ENCODE measurements at places on chromosomes 12 and 14.

DNA sequence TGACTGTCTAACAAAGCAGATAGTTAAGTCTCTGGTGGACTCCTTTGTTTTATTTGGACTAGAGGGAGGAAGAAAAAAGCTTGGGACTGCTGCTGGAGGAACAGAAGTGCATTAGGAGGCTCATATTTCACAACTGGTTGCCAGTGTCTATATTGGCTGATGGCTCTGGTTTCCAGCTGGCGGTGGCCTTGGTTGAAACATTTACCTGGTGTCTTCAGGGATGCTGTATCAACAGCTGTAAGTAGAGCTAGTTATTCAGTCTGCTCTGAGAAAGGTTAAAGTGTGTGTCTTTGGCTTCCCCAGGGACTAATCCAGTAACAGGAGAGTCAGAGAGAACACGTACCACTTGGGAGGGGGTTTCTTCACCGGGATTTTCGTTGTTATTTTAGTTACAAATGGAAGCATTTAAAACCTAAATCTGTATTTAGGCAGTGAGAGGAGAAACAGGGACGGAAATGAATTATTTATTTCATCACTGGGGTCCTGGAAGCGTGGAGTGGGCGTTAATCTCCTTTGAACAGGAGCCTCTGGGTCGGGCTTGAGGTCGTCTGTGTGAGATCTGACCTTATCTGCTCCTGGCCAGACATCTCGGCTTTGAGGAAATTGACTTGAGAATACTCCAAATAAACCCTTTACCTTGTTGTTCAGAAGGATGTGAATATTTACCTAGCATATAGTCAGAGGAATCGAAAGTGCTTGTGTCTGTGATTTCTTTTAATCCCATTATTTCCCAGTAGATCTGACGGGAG lies 149.9 kb downstream of the NRXN3 start:
- DNase-seq, result no peak

DNA sequence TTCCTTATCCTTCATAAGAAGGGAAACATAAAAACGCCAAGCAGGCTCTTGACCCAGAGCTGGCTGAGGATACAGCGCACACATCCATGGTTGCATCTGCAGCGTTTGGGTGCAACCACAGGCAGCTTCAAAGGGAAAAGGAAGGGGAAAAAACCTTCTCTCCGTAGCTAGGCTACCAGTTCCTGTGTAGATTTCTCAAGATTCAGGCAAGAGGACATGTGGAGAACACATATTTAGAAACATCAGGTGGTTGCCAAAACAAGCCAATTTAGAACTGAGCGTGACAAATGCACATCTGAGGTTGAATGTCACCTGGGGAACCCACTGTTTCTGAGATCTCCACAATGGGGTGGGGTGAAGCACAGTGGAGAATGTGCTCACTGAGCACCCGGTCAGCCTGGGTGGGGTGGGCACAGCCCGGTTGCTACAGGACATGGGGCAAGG lies 78.3 kb upstream of the BDKRB2 start:
- DNase-seq, result peak; percentile 29

DNA sequence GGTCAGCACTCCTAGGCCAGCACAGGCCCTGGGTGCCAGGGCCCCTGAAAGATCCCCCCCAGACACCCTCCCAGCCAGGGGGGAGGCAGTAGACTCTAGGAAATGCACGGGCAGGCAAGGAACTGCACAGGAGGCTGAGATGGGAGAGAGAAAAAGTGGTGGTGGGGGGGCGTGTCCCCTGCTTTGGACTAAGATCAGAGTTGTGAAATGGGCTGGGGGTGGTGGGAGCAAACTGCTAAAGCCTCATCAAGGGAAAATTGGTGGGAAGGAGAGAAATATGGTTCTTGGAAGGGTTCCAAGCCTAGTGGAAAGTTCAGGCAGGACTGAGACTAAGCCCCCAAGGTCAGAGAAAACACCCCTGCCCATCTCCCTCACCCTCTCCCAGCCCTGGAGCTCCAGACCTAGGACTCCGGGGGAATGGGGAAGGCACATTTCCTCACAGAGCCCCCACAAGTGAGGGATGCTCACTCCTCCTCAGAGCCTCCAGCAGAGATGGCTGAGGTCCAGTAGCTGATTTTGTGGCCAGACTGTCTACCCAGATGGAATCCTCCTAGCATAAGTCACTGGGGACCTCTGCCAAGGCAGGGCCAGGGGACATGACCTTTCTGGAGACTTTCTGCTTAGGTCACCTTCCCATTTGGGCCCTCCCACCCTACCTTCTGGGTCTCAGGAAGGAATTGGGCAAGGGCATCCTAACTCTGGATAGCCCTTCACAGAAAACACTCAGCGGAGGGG lies 29.8 kb downstream of the FIGNL2 start:
- no peak for DNase-seq

GRCh38 chr14:100155049-100155621 lies 4.3 kb downstream of the DEGS2 start:
- DNase-seq, result peak; percentile 52

GRCh38 chr12:4030929-4031702 lies 157.9 kb upstream of the PARP11 start:
- peak; percentile 97 for DNase-seq

- DNase-seq, result no peak
Observed at GRCh38 chr12:89845366-89845765, 136.7 kb upstream of the ATP2B1 start.

GRCh38 chr12:1517007-1517406 lies 77.4 kb downstream of the FBXL14 start:
- no peak for DNase-seq

DNA sequence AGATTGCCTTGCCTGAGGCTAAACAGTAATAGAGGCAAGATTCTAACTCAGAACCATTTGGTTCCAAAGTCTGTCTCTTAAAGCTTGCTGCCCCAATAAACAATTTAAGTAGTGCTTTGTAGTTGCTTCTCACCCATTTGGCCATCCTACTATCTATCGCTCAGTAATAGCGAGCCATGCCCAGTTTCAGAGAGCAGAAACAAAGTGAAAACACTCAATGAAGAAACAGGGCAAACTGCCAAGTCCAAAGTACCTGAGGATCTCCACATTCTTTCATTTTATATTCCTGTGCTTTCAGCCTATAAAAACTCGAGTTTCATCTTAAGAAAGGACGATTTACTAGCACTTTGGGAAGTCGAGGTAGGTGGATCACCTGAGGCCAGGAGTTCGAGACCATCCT lies 103.3 kb upstream of the BBS10 start:
- DNase-seq, result no peak

DNA sequence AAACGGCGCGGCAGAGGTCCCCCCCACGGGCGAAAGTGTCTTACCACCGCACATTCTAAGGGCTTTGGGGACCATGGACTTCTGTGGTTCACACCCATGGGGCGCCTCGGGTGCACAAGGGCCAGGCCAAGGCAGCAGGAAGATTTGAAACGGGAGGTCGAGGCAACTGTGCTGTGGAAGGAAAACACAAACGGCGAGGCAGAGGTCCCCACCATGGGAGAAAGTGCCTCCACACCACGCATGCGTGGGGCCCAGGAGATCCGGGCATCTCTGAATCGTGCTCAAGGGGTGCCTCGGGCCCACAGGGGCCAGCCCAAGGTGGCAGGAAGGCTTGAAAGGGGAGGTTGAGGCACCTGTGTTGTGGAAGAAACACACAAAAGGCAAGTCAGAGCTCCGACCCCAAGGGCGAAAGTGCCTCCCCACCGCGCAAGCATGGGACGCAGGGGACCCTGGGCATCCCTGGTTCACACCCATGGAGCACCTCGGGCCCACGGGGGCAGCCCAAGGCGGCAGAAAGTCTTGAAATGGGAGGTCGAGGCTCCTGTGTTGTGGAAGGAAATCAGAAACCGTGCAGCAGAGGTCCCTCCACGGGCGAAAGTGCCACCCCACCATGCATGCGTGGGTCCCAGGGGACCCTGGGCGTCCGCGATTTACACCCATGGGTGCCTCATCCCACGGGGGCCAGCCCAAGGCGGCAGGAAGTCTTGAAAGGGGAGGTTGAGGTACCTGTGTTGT lies 371.0 kb downstream of the ALG10 start:
- DNase-seq, result no peak

DNA sequence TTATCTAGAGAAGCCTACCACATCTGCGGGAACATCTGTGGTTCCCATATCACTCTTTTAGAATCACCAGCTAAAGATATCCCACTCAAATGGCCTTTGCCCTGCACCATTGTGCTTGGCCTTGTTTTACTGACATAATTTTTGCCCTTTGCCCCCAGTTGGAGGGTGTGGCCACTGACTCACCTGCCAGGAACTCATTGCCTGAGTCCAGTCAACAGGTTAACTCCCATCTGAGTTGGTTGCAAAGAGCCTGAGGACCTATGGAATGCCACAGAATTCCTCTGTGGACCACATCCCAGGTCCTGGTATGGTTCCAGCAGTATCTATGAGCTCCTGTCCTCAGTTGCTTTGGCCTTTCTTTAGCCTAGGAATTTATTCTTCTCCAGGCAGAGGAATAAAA lies 55.7 kb upstream of the PTGR2 start:
- DNase-seq, result no peak

DNA sequence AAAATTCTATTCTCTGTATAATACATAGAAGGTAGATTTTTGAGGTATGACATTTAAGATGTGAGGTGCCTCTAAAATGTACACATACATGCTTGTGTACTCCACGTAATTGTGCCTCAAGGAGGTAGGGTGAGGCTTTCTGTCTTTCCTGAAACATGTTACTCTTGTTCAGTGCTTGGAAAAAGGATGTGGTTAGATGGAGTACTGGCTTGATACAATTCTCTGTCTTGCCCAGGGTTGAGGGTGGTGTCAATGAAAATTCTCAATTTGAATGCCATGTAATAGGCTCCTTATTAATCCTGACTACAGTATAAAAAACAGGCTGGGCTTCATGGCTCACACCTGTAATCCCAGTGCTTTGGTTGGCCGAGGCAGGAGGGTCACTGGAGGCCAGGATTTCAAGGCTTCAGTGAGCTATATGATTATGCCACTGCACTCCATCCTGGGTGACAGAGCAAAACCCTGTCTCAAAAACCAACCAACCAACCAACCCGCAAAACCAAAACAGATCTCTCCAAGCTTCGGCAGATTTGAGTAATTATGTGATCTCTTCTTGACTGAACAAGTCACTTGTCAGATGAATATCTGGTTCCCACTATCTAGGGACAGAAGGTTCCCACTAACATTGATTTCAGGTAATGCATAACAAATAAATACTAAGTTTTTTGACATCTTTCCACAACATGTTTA lies 41.6 kb downstream of the RCOR1 start:
- DNase-seq, result no peak

GRCh38 chr12:22971701-22972191 lies 346.8 kb downstream of the ETNK1 start:
- DNase-seq, result no peak

- DNase-seq, result no peak
Observed at GRCh38 chr12:96256672-96257361, 62.6 kb downstream of the ELK3 start.

DNA sequence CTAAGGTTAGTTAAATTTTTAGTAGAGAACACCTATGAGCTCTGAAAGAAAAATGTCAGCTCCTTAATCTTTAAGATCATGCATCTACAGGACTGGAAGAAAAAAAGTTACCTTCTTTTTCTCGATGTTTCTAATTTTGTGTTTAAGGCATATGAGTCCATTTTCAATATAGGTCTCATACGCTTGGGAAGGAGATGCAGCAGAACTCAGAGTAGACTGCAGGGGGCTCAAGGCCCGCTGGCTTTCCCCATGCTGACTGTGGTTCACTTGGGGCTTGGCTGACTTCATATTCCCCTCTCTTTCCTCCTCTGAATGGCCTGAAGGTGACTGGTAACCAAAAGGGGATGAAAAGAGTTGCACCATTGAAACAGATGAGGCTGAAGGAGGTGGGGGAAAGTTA lies 1.5 kb downstream of the CAPRIN2 start:
- DNase-seq, result peak; percentile 58

DNA sequence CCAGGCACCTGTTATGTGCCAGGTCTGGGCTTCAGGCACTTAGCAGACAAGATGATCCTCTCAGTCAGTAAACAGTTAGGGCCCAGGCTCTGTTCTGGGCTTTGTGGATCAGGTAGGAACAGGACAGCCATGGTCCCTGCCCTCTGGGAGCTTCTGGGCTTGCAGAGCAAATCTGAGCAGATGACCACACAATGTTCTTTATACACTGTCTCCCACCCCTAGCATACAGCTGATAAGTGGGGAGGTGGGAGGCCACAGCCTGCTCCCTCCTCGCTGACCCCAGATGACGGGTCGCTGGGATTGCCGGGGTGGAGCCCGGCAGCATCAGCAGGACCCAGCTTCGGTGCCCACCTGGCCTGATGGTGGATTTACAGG lies 53.1 kb upstream of the RIN3 start:
- no peak for DNase-seq

DNA sequence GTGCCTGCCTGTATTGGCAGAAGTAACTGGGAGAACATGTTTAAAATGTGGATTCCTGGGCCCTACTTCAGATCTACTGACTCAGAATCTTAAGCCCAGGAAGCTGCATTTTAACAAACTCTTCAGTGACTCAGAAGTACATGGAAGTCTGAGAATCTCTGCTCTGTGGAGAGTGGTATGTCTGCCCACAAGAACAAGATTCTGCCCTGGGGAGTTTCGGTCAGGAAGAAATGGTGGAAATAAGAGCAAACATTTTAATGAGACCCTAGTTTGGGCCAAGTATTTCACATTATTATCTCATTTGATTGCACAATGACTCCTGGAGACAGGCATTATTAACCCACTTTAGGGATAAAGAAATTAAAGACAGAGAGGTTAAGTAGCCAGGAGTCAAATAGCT lies 8.2 kb downstream of the ALDH1L2 start:
- DNase-seq, result no peak

DNA sequence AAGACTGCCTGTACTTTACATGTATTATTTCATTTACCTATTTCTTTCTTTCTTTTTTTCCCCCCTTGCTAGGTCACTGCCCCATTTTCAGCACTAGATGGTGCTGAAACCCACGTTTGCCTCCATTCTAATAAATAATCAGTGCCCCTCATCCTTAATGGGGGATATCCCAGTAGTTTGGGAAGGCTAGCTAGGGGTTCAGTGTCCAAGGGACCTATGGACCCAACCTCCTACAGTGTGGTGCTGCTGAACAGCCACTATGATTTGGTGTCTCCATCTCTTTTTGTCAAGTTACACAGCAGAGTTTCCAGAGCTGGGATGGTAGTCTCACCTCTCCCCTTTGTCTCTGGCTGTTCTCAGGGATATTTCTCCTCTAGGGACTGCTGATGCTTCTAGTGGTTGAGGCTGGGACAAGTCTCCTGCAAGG lies 6.5 kb upstream of the HCFC2 start:
- DNase-seq, result peak; percentile 57

DNA sequence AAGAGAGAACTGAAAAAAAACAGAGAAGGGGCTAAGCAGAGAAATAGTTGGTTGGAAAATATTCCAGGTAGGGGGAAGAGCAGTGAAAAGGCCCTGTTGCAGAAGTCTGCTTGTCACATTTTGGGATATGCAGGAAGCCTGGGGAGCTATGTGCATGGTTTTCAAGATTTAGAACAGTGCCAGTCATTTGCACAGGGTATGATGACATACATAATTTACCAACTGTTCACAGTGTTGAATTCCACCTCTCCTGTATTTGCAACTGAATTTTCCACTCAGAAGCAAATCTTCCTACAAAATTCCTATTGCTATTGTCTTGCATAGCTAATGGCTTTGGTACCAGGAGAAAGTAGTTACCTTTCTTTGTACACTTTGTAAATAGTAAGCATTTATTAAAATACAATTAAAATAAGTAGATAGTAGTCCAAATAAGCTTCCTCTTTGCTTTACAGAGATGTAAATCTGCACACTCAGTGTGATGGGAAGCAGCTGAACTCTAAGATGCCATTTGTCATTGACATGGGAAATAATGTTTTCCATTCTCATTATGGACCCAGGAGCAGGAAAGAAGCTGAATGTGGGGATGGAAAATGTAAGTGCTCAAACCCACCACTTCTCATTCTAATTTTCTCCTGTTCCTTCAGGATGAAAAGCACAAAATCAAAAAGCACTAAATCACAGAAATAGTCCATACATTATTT lies 177.4 kb downstream of the BTG1 start:
- no peak for DNase-seq

- DNase-seq, result no peak
Observed at GRCh38 chr12:109232731-109233130, 76.4 kb downstream of the FOXN4 start.

All from dermis blood vessel endothelial cell (primary cell).